ENCODE measurements at places on chromosomes 6 and 20.
A peak's percentile ranks its signal among the peaks of the same experiment; 100 is the strongest.

DNA sequence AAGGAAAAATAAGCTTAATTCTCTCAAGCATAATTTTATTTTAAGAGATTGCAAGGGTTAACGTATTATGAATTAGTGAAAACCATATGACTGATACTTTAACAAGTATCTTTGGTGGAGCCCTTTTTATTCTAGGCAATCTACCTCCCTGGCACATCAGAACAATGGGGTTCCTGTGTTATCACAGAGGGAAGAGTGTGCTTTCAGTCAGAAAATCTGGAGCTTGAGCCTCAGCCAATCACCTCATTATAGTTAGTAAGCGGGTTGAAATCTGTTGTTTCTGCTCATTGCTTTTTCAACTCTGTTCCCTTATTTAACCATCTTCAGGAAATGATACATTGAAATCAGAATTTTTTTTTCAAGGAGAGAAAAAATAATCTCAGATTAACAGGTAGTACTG lies 391 bp downstream of the ADGRF1 start:
- no peak for DNase-seq

- no peak for DNase-seq
Observed at GRCh38 chr6:24664046-24664987, 2.4 kb downstream of the TDP2 start.

DNA sequence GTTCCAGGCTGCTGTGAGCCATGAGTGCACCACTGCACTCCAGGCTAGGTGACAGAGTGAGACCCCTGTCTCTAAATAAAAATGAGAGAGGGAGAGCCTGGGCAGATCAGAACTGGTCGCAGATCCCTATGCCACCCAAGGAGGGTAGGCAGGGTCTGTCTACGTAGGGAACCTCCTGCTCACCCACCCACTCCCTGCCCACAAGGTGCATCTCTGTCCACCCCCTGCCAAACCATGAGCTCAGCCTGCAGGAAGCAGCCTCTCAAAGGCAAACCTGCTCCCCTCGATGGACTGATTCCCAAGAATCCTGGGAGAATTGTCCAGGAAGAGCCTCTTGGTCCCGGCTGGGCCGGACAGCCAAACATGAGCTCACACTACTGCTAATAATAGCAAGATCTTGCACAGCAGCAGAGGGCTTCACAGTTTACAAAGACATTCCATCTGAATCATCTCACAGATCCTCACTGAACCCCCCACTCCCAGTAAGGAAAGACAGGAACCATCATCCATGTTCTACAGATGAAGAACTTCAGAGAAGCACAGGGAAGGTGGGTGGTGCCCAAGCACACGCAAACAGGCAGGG lies 27.8 kb upstream of the TLDC2 start:
- DNase-seq, result peak; percentile 93

GRCh38 chr20:17893445-17893844 lies 75.1 kb downstream of the SNX5 start:
- no peak for DNase-seq

DNA sequence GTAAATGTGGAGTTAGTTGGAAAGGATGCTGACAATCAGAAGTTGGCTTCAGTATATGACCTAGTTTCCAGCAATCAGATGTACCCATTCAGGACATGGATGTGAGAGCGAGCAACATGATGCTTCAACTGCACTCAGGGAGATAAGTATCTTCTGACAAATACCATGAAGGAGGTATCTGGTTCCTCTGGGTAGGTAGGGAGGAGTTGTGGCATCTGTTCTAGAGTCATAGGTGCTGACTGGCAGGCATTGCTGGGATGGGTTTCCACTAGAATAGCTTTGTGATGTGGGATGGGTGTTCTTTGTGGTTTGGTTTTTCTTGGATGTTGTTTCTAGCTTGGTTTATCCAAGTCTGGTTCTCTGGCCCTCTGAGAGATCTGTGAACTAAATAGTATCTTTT lies 3.9 kb upstream of the REV3L start:
- no peak for DNase-seq

DNA sequence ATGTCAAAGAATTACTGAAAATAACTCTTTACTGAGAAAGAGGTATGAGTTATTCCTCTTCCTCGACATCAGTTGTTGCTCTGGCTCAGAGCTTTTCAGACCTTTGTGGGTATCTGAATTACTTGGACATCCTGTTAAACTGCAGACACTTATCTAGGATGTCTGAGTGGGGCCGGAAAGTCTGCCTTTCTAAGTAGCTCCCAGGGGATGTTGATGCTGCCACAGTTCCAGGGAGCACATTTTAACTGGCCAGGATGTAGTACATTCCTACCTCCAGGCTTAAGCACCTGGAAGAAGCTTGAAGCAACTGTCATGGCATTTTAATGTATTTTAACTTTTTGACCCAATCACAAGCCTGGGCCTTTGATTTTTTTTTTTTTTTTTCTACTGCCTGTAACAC lies 265.8 kb upstream of the PLCB4 start:
- DNase-seq, result no peak

DNA sequence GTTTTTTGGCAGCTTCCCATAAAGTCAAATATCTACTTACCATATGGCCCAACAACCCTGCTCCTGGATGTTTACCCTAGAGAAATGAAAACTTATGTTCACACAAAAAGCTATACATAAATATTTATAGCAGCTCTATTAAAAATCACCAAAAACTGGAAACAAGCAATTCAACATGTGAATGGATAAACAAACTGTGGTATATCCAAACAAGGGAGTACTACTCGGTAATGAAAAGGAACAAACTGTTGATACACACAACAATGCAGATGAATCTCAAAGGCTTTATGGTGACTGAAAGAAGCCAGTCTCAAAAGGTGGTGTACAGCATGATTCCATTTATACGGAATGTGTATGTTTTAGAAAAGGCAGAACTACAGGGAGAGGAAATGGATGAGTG lies 48.4 kb downstream of the PREX1 start:
- no peak for DNase-seq

DNA sequence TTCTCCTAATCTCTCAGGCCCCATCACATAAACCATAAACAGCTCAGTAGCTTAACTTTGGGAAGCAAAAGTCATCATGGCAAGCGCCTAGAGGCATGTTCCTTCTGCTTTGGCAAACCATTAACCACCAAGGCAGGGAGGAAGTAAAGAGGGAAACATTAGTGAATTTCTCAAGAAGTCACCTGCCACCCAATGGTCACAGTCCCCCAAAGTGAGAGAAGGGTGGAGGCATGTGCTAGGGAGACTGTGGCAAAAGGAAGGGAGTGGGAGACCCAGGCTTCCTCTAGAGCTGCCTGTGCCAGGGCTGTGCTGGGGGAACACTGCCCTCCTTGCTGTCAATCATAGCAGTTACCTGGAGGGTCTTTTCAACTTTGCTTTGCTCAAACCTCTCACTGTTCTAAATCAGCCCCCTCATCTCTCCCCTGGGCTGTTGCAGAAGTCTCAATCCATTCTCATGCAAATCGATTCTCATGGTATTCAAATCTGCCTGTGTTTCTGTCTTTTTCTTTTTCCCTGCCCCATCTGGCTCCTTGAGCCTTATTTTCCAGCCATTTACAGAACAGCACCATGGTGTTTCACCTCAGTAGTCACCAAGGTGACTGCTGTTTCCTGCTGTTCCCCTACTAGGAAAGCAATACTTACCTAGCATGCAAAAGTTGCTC lies 1.8 kb upstream of the RNF24 start:
- no peak for DNase-seq

DNA sequence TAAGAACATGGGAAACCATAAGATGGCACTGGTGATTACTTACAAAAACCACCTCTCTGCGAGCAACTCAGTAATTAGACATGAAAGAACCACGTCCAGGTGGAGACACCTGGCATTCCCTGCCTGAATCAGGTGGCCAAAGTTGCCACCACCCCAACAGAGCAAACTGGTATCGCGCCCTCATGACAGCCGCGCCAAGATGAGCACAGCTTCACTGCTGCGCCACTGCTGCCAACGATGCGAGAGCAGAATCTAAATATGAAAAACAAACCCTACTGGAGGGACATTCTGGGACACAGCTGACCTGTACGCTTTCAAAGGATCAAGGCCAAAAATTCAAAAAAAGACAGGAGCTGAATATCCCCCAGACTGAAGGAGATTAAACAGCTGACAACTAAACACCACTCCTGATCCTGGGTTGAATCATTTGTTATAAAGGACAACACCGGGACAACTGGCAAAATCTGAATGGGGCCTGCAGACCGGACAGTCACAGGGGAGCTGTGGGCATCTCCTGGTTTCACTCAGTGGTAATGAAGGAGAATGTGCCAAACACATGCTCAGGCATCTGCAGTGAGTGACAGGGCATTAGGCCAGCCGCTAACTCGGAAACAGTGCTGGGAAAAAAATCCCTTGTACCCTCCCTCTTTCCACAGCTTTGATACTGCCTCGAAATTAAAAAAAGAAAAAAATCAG lies 17.4 kb downstream of the CST7 start:
- no peak for DNase-seq

DNA sequence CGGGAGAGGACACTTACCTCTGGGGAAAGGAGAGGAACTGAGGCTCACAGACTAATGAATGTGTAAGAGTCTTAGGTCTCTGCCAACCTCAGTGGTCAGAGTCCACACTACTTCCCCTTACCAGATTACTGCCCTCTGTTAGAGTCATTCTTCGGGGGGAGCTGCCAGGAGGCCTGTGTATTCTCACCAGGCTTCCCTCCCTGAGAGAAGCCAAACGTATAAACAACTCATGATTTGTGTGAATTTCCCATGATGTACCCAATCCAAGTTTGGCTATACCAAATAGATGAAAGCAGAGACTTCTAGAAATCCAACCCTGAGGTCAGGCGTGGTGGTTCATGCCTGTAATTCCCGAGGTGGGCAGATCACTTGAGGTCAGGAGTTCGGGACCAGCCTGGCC lies 77.1 kb downstream of the SLC2A10 start:
- DNase-seq, result no peak

GRCh38 chr6:137084090-137084489 lies 39.3 kb upstream of the IL20RA start:
- DNase-seq, result no peak

GRCh38 chr20:59515013-59515905 lies 89.1 kb upstream of the PHACTR3 start:
- DNase-seq, result peak; percentile 25

DNA sequence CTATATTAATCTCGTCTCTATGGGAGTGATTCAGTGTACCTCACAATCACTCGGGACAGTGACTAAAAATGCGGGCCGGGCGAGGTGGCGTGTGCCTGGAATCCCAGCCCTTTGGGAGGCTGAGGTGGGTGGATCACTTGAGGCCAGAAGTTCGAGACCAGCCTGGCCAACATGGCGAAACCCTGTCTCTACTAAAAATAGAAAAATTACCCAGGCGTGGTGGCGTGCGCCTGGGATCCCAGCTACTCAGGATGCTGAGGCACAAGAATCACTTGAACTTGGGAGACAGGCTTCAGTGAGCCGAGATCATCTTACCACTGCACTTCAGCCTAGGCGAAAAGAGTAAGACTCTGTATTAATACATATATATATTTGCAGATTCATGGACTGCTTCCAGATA lies 17.4 kb downstream of the POPDC3 start:
- no peak for DNase-seq

DNA sequence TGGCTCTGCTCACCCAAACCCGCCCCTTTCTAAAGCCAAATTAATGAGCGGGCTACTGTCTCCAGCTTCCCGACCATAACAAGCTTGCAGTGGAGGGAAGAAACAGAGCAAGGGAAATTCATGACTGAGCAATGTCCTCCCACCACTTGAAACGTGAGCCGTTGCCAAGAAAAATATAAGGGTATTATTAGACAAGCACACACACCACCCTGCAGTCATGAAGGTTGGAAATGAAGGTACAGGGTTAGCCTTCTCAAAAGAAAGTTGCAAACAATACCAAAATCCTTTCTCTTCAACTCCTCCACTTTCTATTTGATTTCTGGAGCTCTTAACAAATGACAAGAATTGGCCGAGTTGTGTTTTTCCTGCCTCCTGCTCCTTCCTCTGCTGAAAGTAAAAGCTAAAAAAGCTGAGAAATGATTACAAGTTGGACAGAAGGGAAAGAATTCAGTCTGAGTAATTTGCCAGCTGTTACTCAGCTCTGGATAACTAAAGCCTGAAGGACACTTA lies 151.1 kb upstream of the B3GAT2 start:
- peak; percentile 85 for DNase-seq

- no peak for DNase-seq
Observed at GRCh38 chr6:150036081-150036480, 10.7 kb upstream of the RAET1L start.

- peak; percentile 19 for DNase-seq
Observed at GRCh38 chr20:23269954-23270353, 80.6 kb upstream of the NXT1 start.

- peak; percentile 38 for DNase-seq
Observed at GRCh38 chr6:42041481-42042053, 8.8 kb upstream of the TAF8 start.

DNA sequence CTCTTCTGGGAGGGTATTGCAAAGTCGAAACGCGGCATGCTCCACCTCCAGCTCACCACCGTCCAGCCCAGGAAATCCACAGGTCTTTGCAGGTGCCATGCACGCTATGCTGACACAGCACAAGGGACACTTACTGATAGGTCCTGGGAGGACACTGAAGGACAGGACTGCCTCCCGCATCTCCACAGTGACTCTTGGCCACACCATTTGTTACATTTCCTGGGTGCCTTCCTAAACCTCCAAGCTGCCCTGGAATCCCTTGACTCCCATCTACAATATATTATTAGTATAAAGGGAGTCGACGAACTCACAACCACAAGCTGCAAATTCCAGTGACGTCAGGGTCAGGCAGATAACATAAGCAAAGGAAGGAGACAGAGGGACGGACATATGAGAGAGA lies 106.9 kb downstream of the JPH2 start:
- DNase-seq, result peak; percentile 81

GRCh38 chr6:79538106-79538971 lies 1.1 kb upstream of the LCA5 start:
- DNase-seq, result peak; percentile 28

DNA sequence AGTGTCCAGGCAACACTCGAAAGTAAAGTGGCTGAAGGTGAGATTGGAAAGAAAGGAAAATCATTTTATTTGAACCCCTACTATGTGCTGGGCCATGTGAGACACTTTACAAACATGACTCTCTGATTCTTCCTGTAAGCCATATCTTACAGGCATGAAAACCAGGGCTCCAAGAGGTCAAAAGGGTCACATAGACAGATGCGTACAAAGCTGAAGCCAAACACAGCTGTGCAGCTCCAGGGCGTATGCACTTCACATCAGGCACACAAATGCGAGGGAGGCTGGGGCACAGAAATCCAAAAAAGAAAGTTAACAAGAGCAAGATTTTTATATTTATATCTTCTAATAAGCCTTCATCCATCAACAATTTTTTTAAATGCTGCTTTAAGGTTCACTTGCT lies 176.5 kb downstream of the PHACTR1 start:
- no peak for DNase-seq

- DNase-seq, result peak; percentile 52
Observed at GRCh38 chr6:127855542-127856159, 45.2 kb downstream of the THEMIS start.

Measured in amniotic epithelial cell (primary cell).